ENCODE measurements at places on chromosomes 2 and 18.

- no peak for DNase-seq
Measured at GRCh38 chr2:47226132-47226922, 71.2 kb upstream of the STPG4 start.

GRCh38 chr2:140436936-140437335 lies 1656.7 kb upstream of the NXPH2 start:
- no peak for DNase-seq

DNA sequence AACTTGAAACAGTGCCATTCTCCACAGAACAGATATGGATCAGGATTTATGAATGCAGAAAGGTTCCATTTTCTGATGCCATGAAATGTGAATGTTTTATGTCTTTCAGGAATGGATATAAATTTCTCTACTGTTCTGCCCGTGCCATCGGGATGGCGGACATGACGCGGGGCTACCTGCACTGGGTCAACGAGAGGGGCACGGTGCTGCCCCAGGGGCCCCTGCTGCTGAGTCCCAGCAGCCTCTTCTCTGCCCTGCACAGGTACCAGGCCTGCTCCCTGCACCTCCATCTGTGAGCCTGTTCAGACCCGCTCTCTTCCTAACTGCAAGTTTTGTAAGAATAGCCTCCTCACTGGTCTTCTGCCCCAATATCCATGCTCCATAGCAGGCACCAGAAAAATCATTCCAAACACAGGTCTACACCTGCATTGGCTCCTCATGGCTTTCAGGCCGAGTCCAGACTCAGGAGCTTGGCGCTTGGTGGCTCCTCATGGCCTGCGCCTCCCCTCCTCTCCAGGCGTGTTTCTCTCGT lies 68.6 kb downstream of the LPIN1 start:
- DNase-seq, result no peak

GRCh38 chr2:116804901-116805300 lies 1009.6 kb upstream of the DDX18 start:
- no peak for DNase-seq

- DNase-seq, result no peak
Measured at GRCh38 chr18:76673281-76674185, 148.8 kb upstream of the ZNF236 start.

Data from GM13976 (cell line).